Activated CD4-positive, alpha-beta memory T cell treated with anti-CD3 and anti-CD28 coated beads, Interleukin-2, amount 10 ng/mL, durations not matched to agents 7 days and 5 days (primary cell): ENCODE measurements at places on chromosomes 2 and 18. TPM values are rescaled to one million over a fixed set of nuclear protein-coding genes. Genes with fewer than 3 reads are reported as not detected.

GRCh38 chr2:88875736-88876135 lies 184.3 kb downstream of the RPIA start:
- H3K4me3 ChIP-seq: no peak overlapping the region
- no peak for DNase-seq
- no peak overlapping the region for H3K27ac ChIP-seq
- H3K27me3 ChIP-seq: peaks cover 32% of the 10 kb centered on the region
- no peaks in the 10 kb centered on the region for H3K4me1 ChIP-seq

GRCh38 chr2:207478572-207478971 lies 51.2 kb upstream of the CREB1 start:
- DNase-seq: no peak
- H3K27me3 ChIP-seq: peaks cover 3% of the 10 kb centered on the region
- no peaks in the 10 kb centered on the region for H3K36me3 ChIP-seq
- H3K27ac ChIP-seq: no peak overlapping the region

Gene IL1F10
- total RNA-seq: not detected

Gene TUBA3E
- total RNA-seq: not detected

Gene SMCHD1
- 162 TPM for total RNA-seq
